ENCODE measurements at places on chromosomes 12 and 14.

DNA sequence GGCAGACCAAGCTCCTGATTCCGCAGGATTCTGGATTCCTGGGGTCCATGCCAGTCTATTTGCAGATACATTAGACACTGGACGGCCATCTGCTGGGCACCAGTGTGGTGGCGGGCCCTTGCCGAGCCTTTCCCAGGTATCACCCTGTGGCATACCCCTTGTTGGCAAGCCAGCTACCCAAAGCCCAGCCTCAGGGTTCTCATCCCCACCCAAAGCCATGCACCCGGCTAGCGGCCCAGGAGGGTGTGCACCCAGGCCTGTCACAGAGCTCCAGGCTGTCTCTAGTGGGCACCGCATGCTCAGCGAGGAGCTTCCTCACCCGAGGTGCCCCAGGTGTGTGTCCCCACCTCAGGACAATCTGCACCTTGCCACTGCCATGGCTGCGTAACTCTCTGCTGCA, 13.7 kb downstream of the MMAB start:
- no peak for DNase-seq

DNA sequence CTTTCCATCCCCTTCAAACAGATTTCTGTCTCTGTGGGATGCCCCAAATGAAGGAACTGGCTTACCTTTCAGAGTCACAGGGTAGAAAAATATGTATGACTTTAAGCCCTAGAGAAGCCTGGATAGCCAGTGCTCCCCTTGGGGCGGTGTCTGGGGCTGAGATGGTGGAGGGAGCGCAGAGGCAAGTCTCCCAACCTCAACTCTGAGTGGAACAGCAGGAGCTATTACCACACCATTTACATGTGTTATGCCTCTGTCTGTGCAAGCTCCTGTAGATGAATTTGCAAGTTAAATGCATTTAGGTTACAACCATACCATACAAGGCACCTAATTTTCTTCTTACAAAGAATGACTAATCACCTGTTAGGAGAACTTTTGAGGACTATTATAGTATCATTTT, 50.4 kb upstream of the CLMN start:
- no peak for DNase-seq

GRCh38 chr12:23140710-23141109, 515.7 kb downstream of the ETNK1 start:
- DNase-seq, result no peak

GRCh38 chr12:34363050-34363673, 340.9 kb downstream of the ALG10 start:
- no peak for DNase-seq

DNA sequence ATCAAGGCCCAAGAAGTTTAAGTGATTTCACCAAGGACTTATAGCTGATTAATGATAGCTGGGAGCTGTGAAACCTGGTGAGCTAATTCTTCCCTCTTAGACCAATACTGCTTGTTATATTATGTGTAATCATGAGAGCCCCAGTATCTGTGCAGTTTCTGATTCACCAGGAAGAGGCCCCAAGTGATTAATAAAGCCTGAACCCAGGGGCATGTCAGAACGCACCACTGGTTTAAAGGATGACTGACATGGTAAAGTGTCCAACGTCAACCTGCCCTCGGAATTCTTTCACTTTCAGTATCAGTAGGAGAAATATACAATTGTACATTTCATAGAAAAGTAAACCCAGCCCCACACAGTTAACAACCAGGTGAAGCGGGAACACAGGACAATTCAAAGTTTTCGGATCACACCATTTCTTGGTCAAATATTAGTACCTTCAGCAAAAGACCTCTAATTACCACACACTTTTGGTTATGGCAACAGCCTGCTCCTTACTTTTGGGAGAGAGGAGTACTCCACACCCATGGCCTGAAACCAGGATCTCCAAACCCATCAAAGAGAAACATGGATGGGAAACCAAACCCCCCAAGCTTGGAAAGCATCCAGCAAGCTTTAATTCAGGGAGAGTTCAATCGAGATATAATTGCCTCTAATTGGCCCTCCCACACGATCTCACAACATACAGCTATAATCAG, 28.5 kb downstream of the TMCC3 start:
- DNase-seq, result no peak

GRCh38 chr12:131511803-131512561, 198.9 kb upstream of the SFSWAP start:
- DNase-seq, result no peak

GRCh38 chr12:11555743-11556625, 93.5 kb upstream of the ETV6 start:
- no peak for DNase-seq

DNA sequence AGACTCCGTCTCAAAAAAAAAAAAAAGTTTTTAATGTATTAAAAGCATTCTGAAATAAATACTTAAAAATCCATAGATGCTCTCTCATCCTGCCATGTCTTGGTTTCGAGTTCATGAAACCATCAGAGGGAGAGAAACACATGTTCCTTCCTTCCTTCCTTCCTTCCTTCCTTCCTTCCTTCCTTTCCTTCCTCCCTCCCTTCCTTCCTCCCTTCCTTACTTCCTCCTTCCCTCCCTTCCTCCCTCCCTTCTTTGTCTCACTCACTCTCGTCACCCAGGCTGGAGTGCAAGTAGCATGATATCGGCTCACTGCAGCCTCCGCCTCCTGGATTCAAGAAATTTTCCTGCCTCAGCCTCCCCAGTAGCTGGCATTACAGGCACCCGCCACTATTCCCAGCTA, 60.4 kb upstream of the DUSP6 start:
- no peak for DNase-seq

DNA sequence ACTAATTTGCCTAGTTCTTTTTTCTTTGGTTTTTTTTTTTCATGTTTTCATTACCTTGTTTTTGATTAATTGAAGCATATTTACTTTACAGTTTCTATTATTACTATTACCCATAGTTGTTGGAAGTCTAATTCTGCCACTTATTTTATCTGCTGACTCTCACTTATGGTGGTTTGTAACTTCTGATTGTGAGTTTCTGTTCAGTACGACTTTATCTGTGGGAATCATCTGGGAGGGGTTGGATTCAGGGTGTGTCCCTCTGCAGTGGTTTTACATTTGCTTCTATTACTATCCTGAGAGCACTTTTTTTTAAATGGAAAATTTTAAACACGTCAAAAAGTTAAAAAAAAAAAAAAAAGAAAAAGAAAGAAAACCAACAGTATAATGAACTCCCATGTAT, 26.4 kb upstream of the SOS2 start:
- DNase-seq, result no peak

DNA sequence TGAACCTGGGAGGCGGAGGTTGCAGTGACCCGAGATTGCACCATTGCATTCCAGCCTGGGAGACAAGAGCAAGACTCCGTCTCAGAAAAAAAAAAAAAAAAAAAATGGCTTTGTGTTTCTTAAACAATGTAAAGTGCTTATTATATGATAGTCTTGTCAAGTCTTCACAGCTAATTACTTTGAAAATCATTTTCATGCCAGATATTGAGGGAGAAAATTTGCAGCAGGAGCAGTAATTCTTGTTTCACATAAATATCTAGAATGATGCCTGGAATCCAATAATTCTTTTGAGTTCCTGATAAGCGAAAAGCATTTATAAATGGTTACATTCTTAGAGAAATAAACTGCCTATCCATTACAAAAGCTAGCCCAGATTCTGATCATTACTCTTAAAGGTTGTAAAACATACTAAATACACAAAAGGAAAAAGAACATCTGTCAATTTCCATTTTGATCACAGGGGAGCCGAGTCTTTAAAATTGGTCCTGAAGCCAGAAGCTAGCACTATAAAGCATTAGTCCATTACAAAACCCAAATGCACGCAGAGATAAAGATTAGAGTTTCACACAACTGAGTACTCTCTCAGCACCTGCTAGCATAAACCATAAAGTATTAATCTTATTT, 50.3 kb downstream of the IFT81 start:
- no peak for DNase-seq

- DNase-seq, result peak; percentile 85
These were observed 450 bp downstream of the BLTP3B start for GRCh38 chr12:100141998-100142850.

GRCh38 chr12:94020335-94020734, 128.0 kb upstream of the PLXNC1 start:
- no peak for DNase-seq

DNA sequence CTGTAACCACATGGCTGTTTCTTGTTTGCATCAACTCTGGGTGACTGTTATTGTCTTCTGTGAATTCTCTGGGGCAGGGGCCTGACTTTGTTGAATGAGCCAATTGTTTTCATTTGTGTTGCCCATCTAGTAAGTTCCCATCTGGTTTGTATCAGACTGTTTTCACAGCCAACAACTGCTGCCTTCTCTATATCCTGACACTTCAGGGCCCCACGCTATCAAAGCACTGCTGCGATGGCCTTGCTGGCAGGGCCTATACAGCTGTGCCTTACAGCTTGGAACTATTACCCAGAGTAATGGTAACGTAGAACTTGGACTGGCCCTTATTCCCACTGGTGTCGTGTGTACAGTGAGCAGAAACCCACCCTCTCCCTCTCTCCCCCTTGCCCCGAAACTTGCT, 104.3 kb upstream of the DACT1 start:
- no peak for DNase-seq

DNA sequence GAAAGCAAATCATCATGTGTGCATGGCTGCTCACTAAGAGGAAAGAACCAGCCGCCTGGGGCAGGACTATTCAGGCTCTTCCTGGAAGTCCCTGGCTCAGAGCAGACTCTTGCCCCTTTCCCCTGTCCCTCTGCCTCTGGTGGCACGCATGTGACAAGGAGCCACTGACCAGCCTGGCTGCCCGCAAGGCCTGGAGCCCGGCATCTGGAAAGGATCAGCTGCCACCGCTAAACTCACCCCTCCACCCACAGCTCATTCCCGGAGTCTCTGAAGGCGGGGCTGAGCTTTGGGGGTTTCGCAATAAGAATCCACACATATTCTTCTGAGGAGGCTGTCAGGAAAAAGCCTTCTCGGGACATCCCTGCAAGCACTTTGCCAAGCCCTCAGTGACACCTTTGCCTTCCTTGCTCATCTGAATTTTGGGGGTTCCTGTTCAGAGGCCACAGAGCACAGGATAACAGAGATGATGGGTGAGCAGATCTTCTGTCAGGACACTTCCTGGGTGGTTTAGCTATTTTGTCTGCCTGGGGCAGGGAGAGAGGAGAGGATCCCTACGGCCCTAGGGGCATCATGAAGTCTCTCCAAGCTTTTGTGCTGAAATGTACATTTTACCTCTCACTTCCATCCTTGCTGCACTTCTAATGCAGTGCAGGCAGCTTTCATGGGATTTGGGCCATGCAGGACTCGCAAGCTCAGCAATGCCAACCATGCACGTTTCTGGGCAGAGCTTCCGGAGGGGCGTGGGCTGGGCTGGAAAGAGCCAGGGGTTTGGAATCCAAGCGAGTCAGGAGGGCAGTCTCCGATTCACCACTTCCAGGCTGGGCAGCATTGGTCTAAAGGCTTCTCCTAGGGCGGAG, 124.8 kb upstream of the MAP1LC3B2 start:
- DNase-seq, result peak; percentile 96

GRCh38 chr12:51027342-51027835, 1.2 kb upstream of the SLC11A2 start:
- DNase-seq, result no peak

DNA sequence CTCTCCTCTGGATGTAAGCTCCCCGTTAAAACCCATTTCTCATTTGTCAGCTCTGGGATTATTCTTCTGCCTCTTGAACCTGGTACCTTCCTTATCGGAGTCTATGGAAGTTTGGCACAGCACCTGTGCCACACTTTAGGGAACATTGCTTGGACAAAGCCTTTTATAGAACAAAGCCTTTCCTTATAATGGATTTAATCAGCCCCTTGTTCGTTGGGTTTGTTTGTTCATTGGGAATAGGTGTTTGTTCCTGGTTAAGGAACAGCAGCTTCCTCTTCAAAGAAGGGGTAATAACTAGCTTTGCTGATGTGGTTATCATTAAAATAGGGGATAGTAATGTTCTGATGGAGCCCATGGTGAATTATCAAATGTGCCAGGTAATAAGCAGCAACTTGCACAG, 70.4 kb downstream of the NRXN3 start:
- DNase-seq, result no peak

GRCh38 chr14:94005324-94006073, 8.4 kb downstream of the CCDC197 start:
- no peak for DNase-seq

- DNase-seq, result no peak
These were observed 9.7 kb downstream of the TCL1B start for GRCh38 chr14:95695913-95696312.

DNA sequence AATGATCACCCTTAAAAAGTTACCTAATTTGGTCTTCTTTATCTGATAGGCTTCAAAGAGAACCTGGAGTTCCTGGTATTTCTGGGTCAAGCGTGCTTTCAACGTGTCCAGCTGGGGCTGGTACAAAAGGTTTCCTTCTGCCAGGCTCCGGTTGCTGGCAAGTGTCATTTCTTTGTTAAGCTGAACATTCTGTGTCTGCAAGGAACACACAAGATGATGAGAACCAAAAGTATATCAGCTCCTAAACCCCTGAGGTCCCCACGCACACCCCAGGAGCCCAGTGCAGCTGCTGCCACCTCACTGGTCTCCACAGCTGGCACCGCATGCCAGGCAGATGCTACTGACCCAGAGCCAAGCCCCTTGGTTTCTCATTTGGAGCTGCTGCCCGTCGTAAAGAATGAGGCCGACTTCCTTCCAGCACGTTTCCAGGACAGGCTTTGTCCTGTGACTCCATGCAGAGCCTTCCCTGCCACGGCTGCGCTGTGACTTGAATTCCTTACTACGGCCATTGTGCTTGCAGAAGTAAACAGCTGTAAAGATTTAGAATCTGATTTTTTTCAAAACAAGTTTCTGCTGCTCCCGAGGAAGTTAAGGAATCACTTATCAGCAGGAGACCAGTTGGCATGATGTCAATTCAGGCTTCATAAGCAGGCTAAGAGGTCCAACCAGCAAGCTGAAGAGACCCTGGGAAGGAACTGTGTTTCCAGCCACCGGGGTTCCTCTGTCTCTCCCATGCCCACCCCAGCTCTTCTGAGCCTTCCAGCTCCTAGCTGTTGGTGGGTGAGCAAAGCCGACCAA, 24.9 kb downstream of the VPS37B start:
- DNase-seq, result no peak

- DNase-seq, result no peak
These were observed 44.5 kb upstream of the EEA1 start for GRCh38 chr12:92973614-92974013.

GRCh38 chr12:77407931-77408330, 342.6 kb upstream of the E2F7 start:
- DNase-seq, result no peak

DNA sequence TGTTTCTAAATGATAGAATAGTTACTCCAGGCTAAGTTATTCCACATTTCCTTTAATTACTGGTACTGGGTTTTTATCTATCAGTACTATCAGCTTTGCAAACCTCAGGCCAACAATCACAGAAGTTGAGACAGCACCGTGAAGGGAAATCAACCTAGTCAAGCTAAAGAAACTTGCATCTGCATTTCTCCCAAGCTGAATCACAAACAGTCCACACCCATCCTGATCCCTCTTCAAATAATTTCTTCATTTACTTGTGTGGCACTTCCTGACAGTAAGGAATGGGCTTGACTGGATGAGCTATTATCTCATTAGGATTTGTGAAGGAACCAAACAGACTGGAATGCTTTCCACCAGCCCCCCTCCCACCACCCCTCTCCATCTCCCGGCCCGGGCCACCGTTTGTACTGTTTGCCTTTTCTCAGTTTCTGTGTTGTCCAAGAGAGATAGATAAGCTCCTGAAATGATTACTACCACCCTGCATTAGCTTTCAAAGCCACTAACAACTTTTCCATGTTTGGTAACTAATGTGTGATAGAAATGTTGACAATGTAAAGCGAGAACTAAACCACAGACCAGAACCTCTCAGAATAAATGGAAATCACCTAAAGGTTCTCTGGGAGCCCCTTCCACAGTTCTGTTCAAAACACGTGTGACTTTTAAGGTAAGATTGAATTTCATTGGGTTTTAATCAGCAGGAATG, 236.3 kb downstream of the SLC25A21 start:
- no peak for DNase-seq
